Skin of body (tissue), 3 donors: ENCODE measurements at places on chromosomes 13 and 19. TPM values are rescaled to one million over a fixed set of nuclear protein-coding genes. Genes with fewer than 3 reads are reported as not detected.

LILRB1 gene
- 0.49 TPM for total RNA-seq

PTGIR gene
- 3.8 TPM for total RNA-seq

LMO7 gene
- 139 TPM for total RNA-seq

CCNA1 gene
- 0.59 TPM for total RNA-seq

DNA sequence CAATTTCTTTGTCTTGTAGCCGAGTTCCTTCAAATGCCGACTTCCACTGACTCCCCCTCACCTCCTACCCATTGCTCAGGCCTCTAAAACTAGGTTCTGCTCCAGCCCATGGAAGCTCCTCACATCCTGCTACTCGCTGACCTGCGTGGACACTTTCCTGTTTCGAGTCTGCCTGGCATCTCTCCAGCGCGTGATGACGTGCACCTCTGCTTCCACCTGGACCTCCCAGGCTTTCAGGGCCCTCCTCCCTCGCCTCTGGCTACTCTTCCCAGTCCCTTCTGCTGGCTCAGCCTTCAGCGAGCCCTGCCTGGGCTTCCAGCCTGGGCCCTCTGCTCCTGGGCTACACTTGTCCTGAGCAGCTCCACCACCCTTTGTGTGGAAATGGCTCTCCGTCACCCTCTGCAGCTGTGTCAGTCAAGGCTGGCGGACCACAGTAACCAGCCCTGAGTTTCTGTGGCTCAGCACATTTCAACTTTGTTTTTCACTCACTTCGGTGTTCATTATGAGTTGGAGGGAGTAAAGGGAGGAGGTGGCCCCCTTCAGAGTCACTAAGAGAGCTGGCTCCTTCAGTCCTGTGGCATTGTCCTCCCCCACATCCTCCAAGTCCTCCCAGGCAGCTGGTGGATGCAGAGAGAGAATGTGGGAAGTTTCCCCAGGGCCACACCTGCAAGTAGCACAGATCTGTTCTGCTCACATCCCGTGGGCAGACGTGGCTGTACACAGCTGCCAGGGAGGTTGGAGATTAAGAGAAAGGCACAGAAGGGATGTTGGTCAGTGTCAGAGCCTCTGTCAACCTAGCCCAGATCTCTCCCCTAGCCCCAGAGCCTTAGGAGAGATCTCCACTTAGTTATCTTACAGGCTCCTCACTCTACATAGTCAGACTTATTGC lies 49.4 kb downstream of the SERP2 start:
- no peak for DNase-seq

GRCh38 chr13:51550151-51550550 lies 34.1 kb upstream of the WDFY2 start:
- DNase-seq = no peak

- no peak for DNase-seq
Measured at GRCh38 chr13:34420702-34421346, 521.2 kb upstream of the NBEA start.

OR7G2 gene
- total RNA-seq = not detected

GRCh38 chr19:1377965-1378785 lies 5.5 kb upstream of the NDUFS7 start:
- no peak for DNase-seq

DNA sequence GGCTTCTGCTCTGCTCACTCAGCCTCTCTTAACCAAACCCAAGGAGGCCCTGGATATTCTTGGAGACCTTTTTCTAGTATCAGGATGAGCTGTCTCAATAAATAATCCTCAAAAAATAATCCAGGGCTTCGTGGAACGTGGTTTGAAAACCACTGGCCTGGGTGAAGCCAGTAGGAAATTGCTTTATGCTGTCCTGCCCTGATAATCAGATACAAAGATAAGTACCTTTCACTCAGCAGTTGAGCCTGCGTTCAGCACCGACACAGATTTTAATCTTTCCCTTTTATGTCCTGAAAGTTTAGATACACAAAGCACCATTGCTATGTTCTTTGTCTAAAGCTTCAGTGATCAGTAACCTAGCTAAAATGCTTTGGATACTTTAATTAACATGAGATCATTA lies 460.0 kb downstream of the RFC3 start:
- no peak for DNase-seq

- no peak for DNase-seq
Measured at GRCh38 chr13:97376981-97377380, 57.0 kb upstream of the RAP2A start.

GRCh38 chr13:50979187-50979586 lies 69.6 kb downstream of the RNASEH2B start:
- no peak for DNase-seq

PLK5 gene
- total RNA-seq = 0.10 TPM

GRCh38 chr19:44762038-44762437 lies 13.5 kb downstream of the BCL3 start:
- DNase-seq = no peak

DNA sequence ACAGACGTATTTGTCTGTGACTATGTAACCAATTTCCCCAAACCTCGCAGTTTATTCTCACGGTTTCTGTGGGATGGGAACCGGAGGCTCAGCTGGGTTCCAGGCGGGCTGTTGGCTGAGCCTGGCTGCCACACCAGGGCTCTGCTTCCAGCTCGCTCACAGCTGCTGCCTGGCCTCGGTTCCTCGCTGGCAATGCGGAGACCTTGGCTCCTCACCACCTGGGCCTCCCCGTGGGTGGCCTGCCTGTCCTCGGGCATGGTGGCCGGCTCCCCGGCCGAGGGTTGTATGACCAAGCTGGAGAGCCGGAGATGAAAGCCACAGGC lies 218.9 kb upstream of the MAB21L1 start:
- no peak for DNase-seq

GRCh38 chr13:113479179-113479578 lies 11.3 kb downstream of the DCUN1D2 start:
- no peak for DNase-seq

DNA sequence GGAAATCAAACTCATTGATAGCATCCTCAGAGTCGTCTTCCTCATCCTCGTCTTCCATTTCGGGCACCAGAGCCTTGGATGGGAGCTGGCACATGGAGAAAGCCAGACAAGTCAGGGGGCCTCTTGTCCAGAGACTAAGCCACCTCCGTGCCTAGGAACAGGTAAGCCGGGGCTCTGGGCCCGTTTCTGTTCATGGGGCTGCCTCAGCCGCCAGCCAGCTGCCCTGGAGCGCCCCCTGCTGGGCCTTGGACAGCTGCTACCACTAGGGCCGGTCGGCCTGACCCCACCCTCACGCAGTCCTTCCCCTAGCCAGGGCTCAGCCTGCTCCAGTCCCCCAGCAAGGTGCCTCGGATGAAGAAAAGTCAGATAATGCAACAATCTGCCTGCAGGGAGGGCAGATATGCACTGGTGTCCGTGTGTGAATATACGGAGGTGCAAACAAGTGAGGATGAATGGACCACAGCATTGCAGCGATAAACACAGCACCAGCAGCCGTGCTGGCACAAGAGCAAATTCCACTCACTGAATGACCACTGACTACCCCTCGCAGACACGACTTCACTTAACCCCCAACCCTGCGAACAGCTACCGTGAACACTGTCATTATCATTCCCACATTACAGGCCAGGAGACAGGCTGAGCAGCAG lies 11.9 kb upstream of the PRKD2 start:
- peak; percentile 16 for DNase-seq

- DNase-seq = no peak
Measured at GRCh38 chr13:95924389-95924994, 128.7 kb downstream of the UGGT2 start.

- no peak for DNase-seq
Measured at GRCh38 chr19:3263866-3264265, 39.4 kb downstream of the CELF5 start.

GRCh38 chr13:114140906-114141250 lies 8.5 kb upstream of the RASA3 start:
- DNase-seq = no peak

SIAH3 gene
- 0.20 TPM for total RNA-seq

GRCh38 chr19:42255766-42256745 lies 1.1 kb upstream of the ERF start:
- peak; percentile 73 for DNase-seq

ZFP82 gene
- 8.8 TPM for total RNA-seq

ZNF709 gene
- 10.3 TPM for total RNA-seq

DNA sequence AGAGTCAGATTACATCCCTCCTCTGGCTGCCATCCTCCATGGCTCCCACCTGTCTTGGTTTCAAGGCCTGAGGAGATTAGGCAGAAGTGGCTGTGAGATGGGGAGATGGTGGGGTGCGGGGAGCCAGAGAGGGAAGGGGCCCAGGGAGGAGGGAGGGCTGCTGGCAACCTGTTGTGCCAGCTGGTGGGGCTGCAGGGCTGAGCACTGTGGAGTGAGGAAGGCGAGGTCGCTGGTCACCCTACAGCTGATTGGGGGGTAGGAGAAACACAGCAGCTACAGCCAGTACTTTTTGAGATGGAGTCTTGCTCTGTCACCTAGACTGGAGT lies 48.3 kb downstream of the CD320 start:
- no peak for DNase-seq

VSTM1 gene
- 1.7 TPM for total RNA-seq

DNA sequence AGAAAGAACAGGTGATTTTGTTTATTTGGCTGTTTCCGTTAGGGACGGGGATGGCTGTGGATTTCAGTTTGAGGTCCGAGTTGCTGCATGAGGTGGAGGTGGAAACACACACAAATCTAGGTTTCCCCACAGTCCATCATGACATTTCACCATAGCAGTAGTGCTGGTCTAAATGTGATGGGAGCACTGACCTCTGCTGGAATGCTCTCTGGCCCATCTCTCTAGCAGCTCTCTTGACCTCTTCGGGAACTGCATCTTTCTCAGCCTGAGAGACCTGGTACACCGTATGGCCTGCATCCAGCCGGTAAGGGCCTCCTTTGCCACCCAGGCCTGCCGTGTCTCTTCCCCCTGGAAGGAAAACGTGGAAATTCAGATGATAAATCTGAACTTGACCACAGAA lies 154.0 kb downstream of the RGCC start:
- DNase-seq = no peak

DNA sequence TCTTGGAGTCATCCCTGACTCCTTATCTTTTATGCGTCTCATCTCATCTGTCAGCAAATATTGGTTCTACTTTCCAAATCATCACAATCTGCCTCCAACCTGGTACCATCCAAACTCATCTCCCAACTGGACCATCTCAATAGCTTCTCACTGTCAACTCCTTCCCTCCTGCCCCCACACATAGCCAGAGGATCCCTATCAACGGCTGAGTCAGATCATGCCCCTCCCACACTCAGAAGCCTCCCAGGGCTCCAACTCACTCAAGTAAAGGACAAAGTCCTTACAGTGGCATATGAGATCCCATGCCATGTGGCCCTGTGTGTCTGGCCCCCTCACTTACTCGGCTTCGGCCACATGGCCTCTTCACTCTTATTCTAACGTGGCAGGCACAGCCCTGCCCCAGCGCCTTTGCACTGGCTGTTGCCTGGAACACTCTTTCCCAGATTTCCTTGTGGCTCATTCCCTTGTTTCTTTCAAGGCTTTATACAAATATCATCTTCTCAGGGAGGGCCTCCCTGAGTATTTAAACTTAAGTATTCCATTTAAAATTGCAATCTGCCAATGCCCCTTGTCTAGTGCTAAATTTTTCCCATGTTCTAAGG lies 4.3 kb downstream of the SPRED3 start:
- no peak for DNase-seq

- DNase-seq = no peak
Measured at GRCh38 chr13:108044954-108045353, 170.4 kb downstream of the LIG4 start.

- DNase-seq = no peak
Measured at GRCh38 chr13:94351292-94351990, 128.0 kb downstream of the DCT start.

GRCh38 chr13:111978546-111978945 lies 88.4 kb upstream of the SOX1 start:
- DNase-seq = no peak

GRCh38 chr19:54257116-54257480 lies at the start of gene LILRB5:
Gene LILRB5 (minus strand): TSS chr19:54257273. CDS start chr19:54257193, 80 bp downstream.
- DNase-seq = no peak

CGB7 gene
- 0.49 TPM for total RNA-seq

DNA sequence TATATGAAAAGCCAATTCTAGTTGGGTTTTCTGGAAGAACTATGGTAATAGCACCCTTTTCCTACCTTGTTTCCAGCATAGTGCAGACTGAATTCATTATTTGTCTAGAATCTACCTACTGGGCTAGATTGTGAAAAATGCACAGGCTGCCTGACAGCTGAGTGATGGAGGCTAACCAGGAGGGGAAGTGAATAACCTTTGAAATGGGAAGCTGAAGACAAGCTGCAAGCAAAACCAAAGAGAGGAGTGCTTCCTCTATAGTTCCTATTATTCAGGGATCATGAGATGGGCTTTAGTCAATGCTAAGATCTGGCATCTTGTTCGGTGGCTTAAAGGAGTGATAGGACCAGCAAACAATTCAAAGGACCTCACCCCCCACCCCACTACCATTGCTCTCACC lies 26.9 kb downstream of the MZT1 start:
- DNase-seq = no peak

CDX2 gene
- not detected for total RNA-seq

DNA sequence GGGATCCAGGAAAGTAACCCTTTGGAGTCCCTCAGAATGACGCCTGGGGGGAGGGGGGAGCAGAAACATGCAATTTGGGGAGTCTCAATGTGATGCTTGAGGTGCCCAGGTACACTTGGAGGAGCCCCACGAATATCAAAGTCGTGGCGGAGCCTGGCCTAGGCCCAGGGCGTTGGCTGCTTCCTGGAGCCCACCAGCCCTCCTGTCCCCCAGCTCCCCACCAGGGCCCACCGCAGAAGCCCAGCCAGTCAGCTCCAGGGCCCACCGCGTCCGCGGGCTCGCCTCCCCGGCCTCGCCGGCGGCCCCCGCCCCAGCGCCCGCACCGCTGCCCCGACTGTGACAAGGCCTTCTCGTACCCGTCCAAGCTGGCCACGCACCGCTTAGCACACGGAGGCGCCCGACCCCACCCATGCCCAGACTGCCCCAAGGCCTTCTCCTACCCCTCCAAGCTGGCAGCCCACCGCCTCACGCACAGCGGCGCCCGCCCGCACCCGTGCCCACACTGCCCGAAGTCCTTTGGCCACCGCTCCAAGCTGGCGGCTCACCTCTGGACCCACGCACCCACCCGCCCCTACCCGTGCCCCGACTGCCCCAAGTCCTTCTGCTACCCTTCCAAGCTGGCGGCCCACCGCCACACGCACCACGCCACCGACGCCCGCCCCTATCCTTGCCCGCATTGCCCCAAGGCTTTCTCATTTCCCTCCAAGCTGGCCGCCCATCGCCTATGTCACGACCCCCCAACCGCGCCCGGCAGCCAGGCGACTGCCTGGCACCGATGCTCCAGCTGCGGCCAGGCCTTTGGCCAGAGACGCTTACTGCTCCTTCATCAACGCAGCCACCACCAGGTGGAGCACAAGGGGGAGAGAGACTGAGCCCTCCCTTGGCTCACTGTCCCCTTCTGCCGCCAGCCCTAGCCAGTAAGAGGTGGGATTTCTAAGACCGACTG lies 2.1 kb downstream of the ZNF575 start:
- peak; percentile 16 for DNase-seq

FAAP24 gene
- 0.79 TPM for total RNA-seq

- DNase-seq = no peak
Measured at GRCh38 chr19:40523322-40524047, 53.2 kb upstream of the SHKBP1 start.

- no peak for DNase-seq
Measured at GRCh38 chr13:51549050-51549449, 35.2 kb upstream of the WDFY2 start.

GRK1 gene
- not detected for total RNA-seq

GRCh38 chr13:102152790-102153189 lies 249.1 kb downstream of the FGF14 start:
- no peak for DNase-seq
